ENCODE measurements at places on chromosomes 13 and 19. TPM values are rescaled to one million over a fixed set of nuclear protein-coding genes. Genes with fewer than 3 reads are reported as not detected.
A peak's percentile ranks its signal among the peaks of the same experiment; 100 is the strongest.

Gene LILRA1
- not detected for polyA plus RNA-seq

Gene PRR20C
- not detected for polyA plus RNA-seq

Gene KBTBD6
- 3.5 TPM for polyA plus RNA-seq

Gene FUT1
- polyA plus RNA-seq = 5.2 TPM

Gene C19orf33
- 123 TPM for polyA plus RNA-seq

Gene ILF3
- 129 TPM for polyA plus RNA-seq

Gene TUBB4A
- polyA plus RNA-seq = 7.3 TPM

GRCh38 chr13:114053026-114053425 is 79.2 kb upstream of the C13orf46 start:
- no peaks in the 10 kb centered on the region for H3K36me3 ChIP-seq
- no peak overlapping the region for H3K27ac ChIP-seq
- peak; percentile 35 for DNase-seq
- no peaks in the 10 kb centered on the region for H3K27me3 ChIP-seq
- H3K4me3 ChIP-seq = no peak overlapping the region
- no peaks in the 10 kb centered on the region for H3K4me1 ChIP-seq

GRCh38 chr13:102225892-102226291 is 176.0 kb downstream of the FGF14 start:
- no peak for DNase-seq
- no peaks in the 10 kb centered on the region for H3K4me1 ChIP-seq
- H3K36me3 ChIP-seq = no peaks in the 10 kb centered on the region

GRCh38 chr19:41480336-41480735 is 37.4 kb downstream of the ERICH4 start:
- no peaks in the 10 kb centered on the region for H3K4me1 ChIP-seq
- no peak for DNase-seq
- no peak overlapping the region for H3K27ac ChIP-seq

GRCh38 chr19:1379126-1379905 is 4.4 kb upstream of the NDUFS7 start:
- H3K4me1 ChIP-seq = no peaks in the 10 kb centered on the region
- no peak for DNase-seq

GRCh38 chr19:48705431-48705830 is 9.7 kb downstream of the FUT2 start:
- H3K4me3 ChIP-seq = no peak overlapping the region
- H3K36me3 ChIP-seq = no peaks in the 10 kb centered on the region
- H3K4me1 ChIP-seq = no peaks in the 10 kb centered on the region
- H3K27ac ChIP-seq = no peak overlapping the region
- no peaks in the 10 kb centered on the region for H3K27me3 ChIP-seq

GRCh38 chr13:111210544-111211469 is 95.7 kb downstream of the ARHGEF7 start:
- no peaks in the 10 kb centered on the region for H3K27me3 ChIP-seq
- DNase-seq = peak; percentile 51
- H3K27ac ChIP-seq = peak overlapping the region; percentile 41
- H3K4me3 ChIP-seq = no peak overlapping the region
- no peaks in the 10 kb centered on the region for H3K36me3 ChIP-seq

DNA sequence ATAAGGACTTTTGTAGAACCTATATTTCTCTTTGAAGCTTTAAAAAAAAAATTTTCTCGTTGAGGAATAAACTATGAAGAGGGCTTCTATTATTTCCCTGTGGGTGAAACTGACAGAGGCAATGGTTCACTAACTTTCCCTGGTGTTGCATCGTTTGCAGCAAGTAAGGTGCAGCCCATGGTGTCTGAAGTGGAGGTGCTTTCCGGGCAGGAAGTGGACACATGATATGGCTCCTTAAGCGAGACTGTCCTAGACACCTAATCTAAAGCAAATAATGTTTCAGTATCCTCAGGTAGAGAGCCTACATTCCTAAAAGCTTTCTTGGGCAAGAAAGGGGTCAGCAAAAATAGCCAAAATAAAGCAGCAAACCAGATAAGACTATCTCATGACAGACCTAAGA is 437.6 kb upstream of the ARGLU1 start:
- no peaks in the 10 kb centered on the region for H3K36me3 ChIP-seq
- peaks cover 9% of the 10 kb centered on the region for H3K4me1 ChIP-seq
- peak; percentile 11 for DNase-seq
- no peak overlapping the region for H3K4me3 ChIP-seq
- H3K27me3 ChIP-seq = no peaks in the 10 kb centered on the region

- no peak for DNase-seq
- H3K4me1 ChIP-seq = no peaks in the 10 kb centered on the region
- no peak overlapping the region for H3K4me3 ChIP-seq
- no peak overlapping the region for H3K27ac ChIP-seq
- no peaks in the 10 kb centered on the region for H3K36me3 ChIP-seq
These were observed 5.1 kb downstream of the CRX start for GRCh38 chr19:47826800-47827199.

DNA sequence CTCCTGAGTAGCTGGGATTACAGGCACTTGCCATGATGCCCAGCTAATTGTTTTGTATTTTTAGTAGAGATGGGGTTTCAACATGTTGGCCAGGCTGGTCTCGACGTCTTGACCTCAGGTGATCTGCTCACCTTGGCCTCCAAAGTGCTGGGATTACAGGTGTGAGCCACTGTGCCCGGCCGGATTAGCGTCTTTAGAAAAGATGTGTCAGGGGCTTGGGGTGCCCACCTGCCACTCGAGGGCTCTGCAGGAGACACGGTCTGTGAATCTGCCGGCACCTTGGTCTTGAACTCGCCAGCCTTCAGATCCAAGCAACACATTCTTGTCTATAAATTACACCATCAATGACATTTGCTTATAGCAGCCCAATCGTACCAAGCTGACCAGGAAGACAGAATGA is 38.8 kb upstream of the TUBGCP3 start:
- H3K27me3 ChIP-seq = peaks cover 4% of the 10 kb centered on the region
- H3K36me3 ChIP-seq = no peaks in the 10 kb centered on the region
- H3K4me3 ChIP-seq = no peak overlapping the region
- no peak overlapping the region for H3K27ac ChIP-seq
- DNase-seq = no peak

GRCh38 chr13:48296528-48296927 is 7.0 kb upstream of the RB1 start:
- no peak for DNase-seq
- no peaks in the 10 kb centered on the region for H3K27me3 ChIP-seq
- H3K4me3 ChIP-seq = no peak overlapping the region

DNA sequence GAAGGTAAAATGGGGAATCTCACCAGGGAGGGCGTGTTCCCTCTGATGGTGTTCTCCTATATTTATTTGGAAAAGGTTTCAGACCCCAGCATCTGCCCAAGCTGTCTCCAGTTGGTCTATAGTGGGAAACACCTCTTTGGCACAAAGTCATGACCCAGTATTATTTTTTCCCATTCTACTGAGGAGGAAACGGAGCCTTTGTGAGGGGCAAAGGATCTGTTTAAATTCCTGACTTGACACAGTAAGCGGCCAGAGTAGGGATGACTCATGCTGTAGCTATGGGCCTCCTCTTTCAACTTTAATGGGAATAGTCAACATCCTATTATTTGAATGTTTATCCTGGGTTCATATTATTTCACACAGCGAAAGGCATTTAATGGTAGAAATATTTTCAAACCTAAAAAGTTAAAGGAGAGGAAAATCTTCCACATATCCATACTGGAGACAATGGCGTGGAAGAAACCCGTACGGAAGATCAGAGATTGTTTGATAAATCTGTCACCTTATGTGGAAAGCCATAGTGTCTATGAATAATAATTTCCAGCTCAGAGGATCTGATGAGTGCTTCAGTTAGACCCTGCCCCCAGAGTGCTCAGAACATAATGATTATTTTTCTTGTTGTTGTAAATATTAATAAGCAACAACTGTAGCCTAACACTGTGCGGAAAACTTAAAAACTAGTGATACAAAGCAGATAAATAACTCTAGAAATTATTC is 126.0 kb downstream of the FOXO1 start:
- no peak overlapping the region for H3K4me3 ChIP-seq
- DNase-seq = peak; percentile 43
- H3K27ac ChIP-seq = peak overlapping the region; percentile 3
- H3K4me1 ChIP-seq = peaks cover 20% of the 10 kb centered on the region
- H3K36me3 ChIP-seq = no peaks in the 10 kb centered on the region

GRCh38 chr13:108230377-108230776 is 12.2 kb downstream of the ABHD13 start:
- no peak overlapping the region for H3K27ac ChIP-seq
- H3K4me1 ChIP-seq = peaks cover 13% of the 10 kb centered on the region
- DNase-seq = no peak
- H3K4me3 ChIP-seq = no peak overlapping the region

GRCh38 chr19:15671891-15672579 is 852 bp upstream of the CYP4F12 start:
- H3K36me3 ChIP-seq = no peaks in the 10 kb centered on the region
- no peak overlapping the region for H3K27ac ChIP-seq
- no peak for DNase-seq

- no peak overlapping the region for H3K4me3 ChIP-seq
- no peak for DNase-seq
- no peaks in the 10 kb centered on the region for H3K4me1 ChIP-seq
- no peak overlapping the region for H3K27ac ChIP-seq
- no peaks in the 10 kb centered on the region for H3K27me3 ChIP-seq
These were observed 9.8 kb upstream of the SIGLEC12 start for GRCh38 chr19:51511353-51511752.

GRCh38 chr19:22619371-22619770 is 14.8 kb upstream of the ZNF492 start:
- H3K36me3 ChIP-seq = no peaks in the 10 kb centered on the region
- H3K4me3 ChIP-seq = no peak overlapping the region
- no peak overlapping the region for H3K27ac ChIP-seq
